ENCODE measurements at places on chromosomes 6 and 20.

GRCh38 chr6:137304020-137304780 is 85.0 kb upstream of the IFNGR1 start:
- no peak for DNase-seq

GRCh38 chr6:148824291-148824690 is 77.5 kb downstream of the UST start:
- DNase-seq = no peak

GRCh38 chr6:53727748-53728147 is 62.2 kb upstream of the KLHL31 start:
- DNase-seq = no peak

GRCh38 chr20:51366155-51366886 is 176.2 kb downstream of the NFATC2 start:
- peak; percentile 95 for DNase-seq

- no peak for DNase-seq
These were observed 20.8 kb downstream of the SHLD1 start for GRCh38 chr20:5770987-5771318.

GRCh38 chr20:58709013-58709702 is 16.6 kb downstream of the NPEPL1 start:
- DNase-seq = no peak

GRCh38 chr6:108203189-108204112 is 37.6 kb downstream of the NR2E1 start:
- no peak for DNase-seq

- DNase-seq = no peak
These were observed 31.1 kb upstream of the SSTR4 start for GRCh38 chr20:23003881-23004460.

GRCh38 chr6:27693766-27694546 is 218.2 kb downstream of the OR2B2 start:
- DNase-seq = peak; percentile 52

GRCh38 chr20:58168843-58169242 is 59.6 kb downstream of the ANKRD60 start:
- no peak for DNase-seq

DNA sequence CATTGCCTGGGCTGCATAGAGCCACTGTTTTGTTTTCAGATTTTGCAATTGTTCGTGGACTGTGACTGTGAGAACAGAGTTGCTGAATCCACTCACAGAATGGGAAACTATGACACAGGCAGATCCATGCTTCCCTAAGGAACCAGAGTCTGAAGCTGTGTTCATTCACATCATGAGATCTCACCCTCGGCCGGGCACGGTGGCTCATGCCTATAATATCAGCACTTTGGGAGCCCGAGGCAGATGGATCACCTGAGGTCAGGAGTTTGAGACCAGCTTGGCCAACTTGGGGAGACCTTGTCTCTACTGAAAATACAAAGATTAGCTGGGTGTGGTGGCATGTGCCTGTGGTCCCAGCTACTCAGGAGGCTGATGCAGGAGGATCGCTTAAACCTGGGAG is 139.2 kb upstream of the SALL4 start:
- no peak for DNase-seq

DNA sequence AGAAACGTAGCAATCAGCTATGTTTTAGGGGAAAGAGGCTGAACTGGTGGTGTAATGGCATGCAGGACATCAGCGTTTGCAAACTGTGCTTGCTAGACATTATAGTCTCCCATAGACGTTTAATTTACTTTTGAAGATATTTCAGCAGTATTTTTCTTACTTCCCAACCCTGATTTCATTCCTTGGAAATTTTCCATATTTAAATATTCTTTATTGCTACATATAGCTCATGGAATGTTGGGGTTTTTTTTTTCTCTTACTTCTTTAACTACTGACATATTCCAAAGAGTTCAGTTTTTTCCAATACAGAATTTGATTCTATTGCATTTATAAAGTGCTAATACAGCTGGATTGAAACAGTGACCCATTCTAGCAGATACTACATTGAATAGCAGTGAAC is 694.4 kb upstream of the CITED2 start:
- DNase-seq = no peak

DNA sequence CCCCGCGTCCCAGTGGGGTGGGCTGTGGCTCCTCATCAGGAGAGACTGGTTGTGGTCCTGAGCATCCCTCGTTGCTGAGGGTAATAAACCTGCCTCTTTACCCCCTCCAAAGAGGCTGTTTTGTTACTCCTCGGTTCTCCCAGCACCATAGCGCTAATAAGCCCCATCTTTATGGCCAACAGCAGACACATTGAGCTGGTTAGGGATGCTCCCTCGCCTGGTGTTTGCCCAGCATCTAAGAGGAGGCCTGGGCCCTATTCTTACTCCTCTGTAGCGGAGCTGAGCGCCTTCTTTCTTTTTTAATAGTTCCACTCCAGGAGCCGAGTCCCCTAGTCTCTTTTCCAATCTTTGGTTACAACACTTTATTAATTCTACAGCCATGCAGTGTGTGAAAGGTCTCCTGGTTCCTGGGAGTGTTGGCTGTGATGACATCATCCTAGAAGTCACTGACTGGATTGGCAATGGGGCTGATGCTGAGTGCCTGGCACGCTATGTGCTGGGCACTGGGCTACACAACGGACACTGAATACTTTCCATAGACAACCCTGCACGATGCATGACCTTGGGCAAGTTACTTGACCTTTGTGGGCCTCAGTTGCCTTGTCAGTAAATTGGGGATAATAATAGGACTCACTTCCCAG is 50.6 kb upstream of the CCDC167 start:
- DNase-seq = peak; percentile 26

DNA sequence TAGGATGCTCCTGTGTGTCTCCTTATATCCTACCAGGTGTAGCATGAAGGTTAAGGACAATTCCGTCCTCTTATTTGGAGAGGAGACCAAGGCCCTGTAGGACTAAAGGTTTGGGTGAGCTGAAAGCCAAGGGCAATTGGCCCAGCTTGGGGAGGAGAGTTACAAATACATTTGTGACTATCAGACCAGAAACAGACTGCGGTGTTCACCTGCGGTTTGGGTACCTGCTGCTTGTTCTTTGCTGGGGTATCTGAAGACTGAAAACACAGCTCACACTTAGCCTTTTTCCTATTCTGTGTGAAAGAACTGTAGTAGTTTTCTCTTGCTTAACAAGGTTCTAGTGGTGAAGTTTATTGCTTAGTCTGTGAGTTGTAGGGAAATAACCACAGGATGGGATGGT is 55.0 kb downstream of the ESR1 start:
- no peak for DNase-seq

DNA sequence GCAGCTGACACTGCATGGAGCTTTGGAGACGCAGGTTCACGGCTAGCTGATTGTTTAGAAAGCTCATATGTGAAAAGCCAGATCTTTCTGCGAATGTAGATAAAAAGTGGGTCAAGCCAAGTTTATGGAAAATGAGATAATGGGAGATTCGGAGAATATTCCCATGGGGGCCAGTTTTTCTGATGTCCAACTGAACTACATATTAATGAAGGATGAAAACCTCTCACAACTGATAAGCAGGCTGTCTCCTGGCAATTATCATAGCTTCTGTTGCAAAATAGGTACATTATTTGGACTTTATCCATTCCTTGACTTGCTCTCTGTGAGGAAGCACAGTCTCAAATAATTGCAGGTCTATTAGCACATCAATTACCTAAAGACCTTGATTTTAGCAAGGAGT is 21.1 kb downstream of the HDGFL1 start:
- no peak for DNase-seq

DNA sequence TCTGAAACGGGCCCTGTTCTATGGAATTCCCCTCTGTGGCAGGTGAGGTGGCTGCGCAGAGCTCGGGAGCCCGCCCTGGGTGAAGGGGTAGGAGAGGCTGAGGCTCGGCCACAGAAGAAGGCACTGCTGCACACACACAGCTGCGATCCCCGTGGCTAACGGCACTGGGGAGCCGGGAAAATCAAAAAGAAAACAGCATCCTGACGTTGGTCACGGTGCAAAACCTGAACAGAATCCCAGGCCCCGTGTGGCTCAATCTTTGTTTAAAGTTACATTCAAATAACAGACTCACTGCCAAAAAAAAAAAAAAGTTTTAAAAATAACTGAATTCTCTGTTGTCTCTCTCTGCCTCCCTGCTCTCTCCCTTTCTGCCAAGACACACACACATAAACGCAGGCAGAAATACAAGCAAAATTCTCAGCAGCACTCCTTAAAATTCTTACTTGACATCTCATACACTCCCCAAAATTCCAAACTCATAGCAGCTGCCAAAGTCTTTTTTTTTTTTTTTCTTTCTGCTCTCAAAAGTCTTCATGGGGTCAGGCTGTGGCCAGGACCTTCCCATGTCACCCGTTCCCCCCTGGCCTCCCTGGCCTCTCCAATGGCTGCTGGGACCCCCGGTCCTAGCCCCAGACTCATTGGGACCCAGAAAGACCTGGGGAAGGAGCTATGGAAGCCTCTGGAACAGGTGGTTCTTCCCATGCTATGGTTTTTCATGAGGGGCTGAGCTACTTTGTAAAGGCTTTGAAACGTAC is 248.8 kb downstream of the TTLL2 start:
- DNase-seq = peak; percentile 22

All from kidney glomerular epithelial cell (primary cell).